ENCODE measurements at places on chromosomes 7 and 10. TPM values are rescaled to one million over a fixed set of nuclear protein-coding genes. Genes with fewer than 3 reads are reported as not detected.

The LRRC17 gene
- total RNA-seq, result 907 TPM

The SOSTDC1 gene
- total RNA-seq, result not detected

The KLF14 gene
- total RNA-seq, result not detected

The ARMH3 gene
- total RNA-seq, result 7.6 TPM

The SUN3 gene
- 0.32 TPM for total RNA-seq

The IMMP2L gene
- total RNA-seq, result 12.8 TPM

The PTPN12 gene
- total RNA-seq, result 45.0 TPM

The MICALL2 gene
- total RNA-seq, result 25.4 TPM

The AASS gene
- total RNA-seq, result 23.6 TPM

The SFRP4 gene
- total RNA-seq, result 5.9 TPM

All from myocyte (in vitro differentiated cells).